T-helper 17 cell (primary cell): ENCODE measurements at places on chromosomes 7 and 10.

- no peak for DNase-seq
Measured at GRCh38 chr10:1546431-1547110, 190.8 kb downstream of the ADARB2 start.

- DNase-seq: no peak
Measured at GRCh38 chr7:155883491-155884224, 71.4 kb upstream of the SHH start.

GRCh38 chr10:131822692-131823245 lies 78.0 kb upstream of the PPP2R2D start:
- no peak for DNase-seq

DNA sequence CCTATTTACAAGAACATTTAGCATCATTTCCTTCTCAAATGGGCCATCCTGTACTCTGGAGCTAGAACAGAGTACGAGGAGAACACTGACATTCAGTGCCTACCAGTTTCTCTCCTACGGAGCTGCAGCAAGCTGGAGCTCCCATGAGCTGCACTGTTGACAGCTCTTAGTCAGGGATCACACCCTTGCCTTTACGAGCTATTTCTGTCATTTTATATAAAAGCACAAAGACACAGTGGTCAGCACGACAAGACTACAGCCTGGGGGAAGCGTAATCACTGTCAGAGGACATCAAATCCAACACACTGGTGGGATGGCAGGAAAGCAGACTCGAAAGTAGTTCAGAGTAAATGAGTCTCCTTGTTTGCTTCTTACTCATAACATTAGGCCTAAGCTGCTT lies 2.7 kb downstream of the CDCA7L start:
- DNase-seq: no peak
